ENCODE measurements at places on chromosomes 6 and 20. TPM values are rescaled to one million over a fixed set of nuclear protein-coding genes. Genes with fewer than 3 reads are reported as not detected.

The PI16 gene
- total RNA-seq: 1.7 TPM

DNA sequence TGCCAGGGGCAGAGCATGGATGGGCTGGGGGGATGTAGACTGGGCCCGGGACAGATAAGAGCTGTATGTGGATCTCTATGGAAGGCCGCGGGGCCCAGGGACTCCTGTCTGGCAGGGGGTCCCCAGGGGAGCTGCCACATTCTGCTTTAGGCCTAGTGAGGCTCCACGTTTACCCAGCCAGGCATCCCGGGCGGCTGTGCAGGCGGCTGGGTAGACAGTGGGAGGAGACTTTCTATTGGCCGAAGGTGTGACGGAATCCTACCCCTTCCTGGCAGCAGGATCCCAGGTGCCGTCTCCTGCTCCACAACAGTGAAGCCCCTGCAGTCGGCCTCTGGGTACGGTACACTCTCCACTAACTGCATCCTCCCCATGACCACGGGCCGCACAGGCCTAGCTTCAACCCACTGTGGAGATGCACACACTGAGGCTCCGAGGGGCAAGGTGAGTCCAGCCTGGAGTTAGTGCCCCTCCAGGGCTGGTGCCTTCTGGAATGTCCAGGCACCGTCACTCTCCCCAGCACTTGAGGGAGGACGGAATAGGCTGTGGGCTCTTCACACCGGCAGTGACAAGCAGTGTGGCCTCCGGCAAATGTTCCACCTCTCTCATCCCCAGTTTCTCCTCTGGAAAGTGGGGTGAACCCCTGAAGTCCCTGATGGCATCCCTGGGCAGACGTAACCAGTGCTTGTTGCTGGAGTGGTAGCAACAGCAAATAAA, 36.8 kb upstream of the ZBP1 start:
- peak; percentile 48 for DNase-seq

DNA sequence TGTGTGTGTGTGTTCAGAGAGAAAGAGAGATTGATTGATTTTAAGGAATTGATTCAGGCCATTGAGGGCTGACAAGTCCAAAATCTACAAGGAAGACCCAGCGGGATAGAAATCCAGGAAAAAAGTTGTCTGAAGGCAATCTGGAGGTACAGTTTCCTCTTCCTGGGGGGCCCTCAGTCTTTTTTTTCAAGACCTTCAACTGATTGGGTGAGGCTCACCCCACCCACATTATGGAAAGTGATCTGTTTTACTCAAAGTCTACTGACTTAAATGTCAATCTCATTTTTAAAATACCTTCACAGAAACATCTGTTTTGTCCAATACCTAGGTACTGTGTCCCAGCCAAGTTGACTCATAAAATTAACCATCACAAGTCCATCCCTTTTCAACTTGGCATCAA, 243.0 kb upstream of the PLN start:
- no peak for DNase-seq

GRCh38 chr6:1872649-1873131, 263.0 kb downstream of the FOXC1 start:
- DNase-seq: no peak

The REV3L gene
- 18.3 TPM for total RNA-seq

The GHRH gene
- not detected for total RNA-seq

The RHAG gene
- not detected for total RNA-seq

DNA sequence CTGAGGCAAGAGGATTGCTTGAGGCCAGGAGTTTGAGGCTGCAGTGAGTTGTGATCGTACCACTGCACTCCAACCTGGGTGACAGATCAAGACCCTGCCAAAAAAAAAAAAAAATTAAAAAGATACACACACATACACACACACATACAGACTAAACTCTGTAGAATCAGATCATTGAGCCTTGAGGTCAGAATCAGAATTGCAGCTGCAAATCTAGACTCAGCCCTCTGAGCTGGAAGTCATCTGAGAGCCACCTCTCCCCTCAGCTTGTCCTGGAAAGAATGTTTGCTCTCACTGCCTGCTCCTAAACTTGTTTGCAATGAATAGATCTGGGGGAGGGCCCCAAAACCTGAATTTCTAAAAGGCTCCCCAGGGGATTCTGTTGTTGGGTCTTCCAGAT, 41.4 kb upstream of the ANGPT4 start:
- DNase-seq: no peak

- DNase-seq: no peak
These were observed 395.2 kb upstream of the MAP3K7 start for GRCh38 chr6:90982051-90982450.

DNA sequence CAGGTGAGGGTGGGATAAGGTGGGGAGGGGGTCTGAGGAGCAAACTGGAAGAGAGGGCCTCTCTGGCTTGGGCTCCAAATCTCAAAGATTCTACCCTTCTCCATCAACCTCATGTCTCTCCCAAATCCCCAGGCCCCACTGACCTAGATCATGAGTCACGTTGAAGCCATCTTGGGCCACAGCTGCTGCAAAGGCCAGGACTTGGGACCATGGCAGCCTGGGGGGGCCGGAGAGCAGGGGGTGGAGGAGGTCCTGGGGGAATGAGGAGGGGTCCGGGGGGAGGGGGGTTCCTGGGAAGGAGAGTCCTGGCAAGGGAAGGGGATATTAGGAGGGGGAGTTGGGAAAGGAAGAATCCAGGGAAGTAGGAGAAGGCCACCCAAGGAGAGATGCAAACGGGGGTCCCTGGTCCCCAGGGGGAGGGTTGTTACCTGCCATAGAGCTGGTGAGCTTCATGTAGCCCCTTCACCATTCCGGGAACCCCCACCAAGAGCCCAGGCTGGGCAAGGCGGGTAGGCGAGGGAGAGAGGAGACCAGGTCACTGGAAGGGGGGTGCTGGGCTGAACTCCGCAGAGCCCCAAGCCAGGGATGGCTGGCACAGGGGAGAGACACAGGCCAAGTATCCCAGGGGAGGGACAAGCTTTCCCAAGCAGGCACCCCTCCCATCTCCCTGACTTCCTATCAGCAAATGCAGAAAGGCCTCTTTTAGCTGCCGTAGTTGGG, 12.7 kb downstream of the GGT7 start:
- peak; percentile 46 for DNase-seq

DNA sequence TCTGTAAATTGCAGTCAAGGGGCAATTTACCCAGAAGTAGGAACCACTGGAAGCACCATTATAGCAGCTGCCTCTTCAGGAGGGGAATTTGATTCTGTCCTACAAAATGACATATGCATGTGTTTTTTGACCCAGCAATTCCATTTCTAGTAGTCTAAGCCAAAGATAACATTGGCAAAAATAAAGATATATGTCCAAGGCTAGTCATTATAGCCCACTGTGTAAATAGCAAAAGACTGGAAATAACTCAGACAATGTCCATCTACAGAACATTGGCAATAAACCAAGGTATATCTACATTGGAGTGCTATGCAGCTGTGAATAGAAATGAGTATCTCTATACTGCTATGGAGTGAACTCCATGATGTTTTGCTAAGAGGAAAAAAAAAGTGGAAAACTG, 12.5 kb upstream of the PANK2 start:
- no peak for DNase-seq

The CD93 gene
- total RNA-seq: 0.39 TPM

GRCh38 chr6:50198245-50198644, 148.5 kb upstream of the DEFB112 start:
- DNase-seq: no peak

DNA sequence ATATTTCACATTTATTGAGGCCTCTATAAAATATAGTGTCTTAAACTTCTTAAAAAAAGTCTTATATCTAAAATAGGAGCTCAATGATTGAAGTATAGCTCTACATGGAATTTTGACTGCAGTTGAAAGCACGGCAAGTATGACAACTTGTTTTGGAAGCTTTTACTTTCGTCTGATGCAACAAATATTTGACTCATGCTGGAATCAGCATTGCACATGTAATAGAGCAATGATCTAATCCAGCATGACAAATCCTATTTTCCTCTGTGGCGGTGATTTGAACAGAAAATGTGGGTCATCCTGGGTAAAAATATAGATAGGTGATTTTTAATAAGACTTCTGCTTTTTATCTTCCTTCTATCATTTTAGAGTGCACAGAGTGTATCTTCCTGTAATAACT, 111.6 kb downstream of the TINAG start:
- DNase-seq: no peak

GRCh38 chr6:79084693-79085092, 6.6 kb upstream of the PHIP start:
- no peak for DNase-seq

The TMC2 gene
- not detected for total RNA-seq

GRCh38 chr20:36145877-36146707, 8.4 kb upstream of the EPB41L1 start:
- no peak for DNase-seq

The KCNK5 gene
- 15.8 TPM for total RNA-seq

- no peak for DNase-seq
These were observed 669.0 kb upstream of the EYS start for GRCh38 chr6:66376001-66376400.

GRCh38 chr20:36499723-36500501, 41.4 kb upstream of the MYL9 start:
- no peak for DNase-seq

The TMEM217 gene
- 2.0 TPM for total RNA-seq

- DNase-seq: no peak
These were observed 25.3 kb upstream of the PROKR2 start for GRCh38 chr20:5342021-5342420.
